Inflammatory macrophage (primary cell): ENCODE measurements at places on chromosomes 13 and 19.

- no peak for DNase-seq
Observed at GRCh38 chr19:5954293-5954692, 23.6 kb downstream of the RANBP3 start.

DNA sequence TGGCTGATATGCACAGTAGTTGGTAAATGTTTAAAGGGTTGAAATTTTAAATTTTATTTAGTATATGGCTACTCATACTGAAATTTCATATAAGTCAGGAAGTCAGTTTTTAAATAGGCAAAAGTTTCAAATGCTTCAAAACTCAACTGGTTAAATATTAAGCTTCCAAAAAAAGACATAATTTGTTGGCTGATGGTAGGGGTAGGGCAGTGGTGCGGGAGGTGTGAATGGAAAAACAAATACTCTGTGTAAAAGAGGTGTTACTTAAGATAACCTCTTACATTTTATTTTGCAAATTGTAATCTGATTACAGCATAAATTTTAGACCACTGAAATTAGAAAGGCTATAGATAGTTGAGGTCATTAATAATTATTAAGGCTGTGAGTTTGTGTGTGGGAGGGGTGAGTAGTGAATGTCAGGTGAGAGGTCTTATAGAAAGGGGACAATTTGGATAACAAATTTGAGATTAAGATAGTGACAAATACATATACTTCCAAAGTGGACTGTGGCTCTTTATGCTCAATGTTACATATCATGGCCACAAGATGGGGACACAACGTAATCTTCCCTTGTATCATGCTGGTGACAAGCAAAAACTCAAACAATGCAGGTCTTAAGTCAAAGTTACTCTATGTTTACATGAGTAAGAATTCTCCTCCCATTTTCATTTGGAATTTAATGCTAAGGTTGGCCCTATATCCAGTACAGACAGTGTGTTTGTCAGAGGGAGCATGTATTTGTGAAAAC lies 36.6 kb upstream of the OXGR1 start:
- peak; percentile 31 for DNase-seq

DNA sequence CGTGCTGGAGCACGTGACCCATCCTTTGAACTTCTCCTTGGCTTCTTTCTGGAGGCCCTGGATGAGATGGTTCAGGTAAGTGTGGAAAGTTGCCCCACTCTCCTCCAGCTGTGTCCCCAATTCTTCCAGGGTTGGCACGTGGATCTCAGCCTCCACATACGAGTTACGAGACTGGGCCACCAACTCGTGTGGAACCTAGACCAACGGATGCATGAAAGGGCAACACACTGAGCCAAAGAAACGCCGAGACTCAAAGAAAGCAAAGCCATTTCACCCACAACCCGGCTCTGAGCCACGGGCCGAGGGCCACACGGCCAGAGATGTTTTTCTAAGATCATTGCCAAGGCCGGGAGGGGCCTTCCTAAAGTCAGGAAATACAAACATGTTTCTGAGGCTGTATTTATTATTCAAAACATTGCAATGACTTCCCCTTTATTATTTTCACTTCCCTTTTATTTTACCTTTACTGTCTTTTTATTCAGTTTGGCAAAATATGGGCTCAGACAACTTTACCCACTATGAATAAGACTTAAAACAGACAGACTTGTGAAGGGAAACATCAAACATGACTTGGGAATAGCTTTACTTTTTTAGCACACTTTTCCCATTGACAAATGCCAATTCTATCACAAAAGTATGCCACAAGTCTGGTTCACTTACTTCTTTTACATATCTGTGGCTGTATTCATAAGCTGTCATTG lies 94.6 kb downstream of the KL start:
- DNase-seq = peak; percentile 57

DNA sequence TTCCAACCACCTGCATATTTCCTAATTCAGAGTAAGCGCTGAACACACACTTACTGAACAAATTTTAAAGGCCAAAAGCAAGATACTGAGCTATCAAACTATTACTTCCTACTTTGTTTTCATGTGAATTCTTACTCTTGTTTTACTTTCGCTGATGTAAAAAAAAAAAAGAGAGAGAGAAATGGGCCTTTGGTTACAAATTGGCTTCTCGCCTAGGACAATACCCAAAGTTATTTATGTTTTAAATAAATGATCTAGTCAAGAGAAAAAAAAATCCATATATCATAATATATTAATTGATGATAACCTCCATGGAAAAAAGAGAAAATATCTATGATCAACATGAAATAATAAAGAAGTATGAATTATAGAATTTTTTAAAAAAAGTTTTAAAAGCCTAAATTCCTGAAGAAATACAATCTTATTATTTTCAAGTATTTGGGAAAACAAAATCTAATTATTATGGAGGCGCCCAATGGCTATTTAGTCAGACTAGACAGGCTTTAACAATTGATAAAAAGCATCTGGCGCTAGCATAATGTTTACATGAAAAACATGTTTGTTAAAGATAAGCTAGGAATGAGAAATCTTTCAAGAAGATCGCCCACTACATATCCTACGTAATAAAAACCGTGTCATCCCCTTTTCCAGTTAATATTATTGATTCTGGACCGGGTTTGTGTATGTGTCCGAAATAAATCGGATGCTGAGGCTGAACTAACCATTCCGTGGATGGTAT lies 9.0 kb downstream of the COL4A1 start:
- DNase-seq = no peak

DNA sequence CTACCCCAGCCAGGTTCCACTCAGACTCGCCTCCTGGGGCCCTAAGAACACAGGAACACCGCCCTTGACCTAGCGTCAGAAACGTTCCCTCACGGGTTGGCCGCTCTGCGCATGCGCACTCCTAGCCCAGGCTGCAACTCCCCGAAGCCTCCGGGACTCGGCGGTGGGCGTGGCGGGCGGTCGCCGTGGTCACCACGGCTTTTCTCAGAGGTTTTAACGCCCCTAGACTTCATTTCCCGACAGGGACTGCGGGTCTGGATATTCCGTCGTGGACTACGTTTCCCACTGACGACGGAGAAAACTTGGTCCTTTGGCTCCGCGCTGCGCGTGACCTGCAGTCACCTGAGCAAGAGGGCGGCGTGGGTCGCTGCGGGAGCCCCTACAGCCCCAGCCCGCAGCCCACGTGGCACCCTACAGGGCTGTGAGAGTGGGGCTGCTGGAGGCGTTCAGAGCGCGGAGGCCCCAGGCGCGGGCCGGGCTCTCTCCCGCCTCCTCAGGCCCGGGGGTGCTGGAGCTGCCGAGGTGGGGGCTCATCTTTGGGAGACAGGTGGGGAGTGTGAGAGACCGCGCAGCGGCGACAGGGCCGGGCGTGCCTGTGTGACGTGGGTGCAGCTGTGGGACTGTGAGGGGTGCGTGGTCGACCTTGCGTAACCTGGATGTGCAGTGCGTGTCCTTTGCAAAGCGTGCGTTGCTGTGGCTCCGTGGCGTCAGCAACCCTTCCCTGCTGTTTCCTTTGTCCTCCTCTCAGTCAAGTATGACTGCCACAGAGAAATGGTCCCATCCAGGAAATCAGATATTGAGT lies 38.0 kb upstream of the ZNF573 start:
- DNase-seq = no peak

GRCh38 chr19:50975766-50976165 lies 6.4 kb upstream of the KLK6 start:
- no peak for DNase-seq

GRCh38 chr13:47146991-47147811 lies 250.3 kb upstream of the HTR2A start:
- no peak for DNase-seq

DNA sequence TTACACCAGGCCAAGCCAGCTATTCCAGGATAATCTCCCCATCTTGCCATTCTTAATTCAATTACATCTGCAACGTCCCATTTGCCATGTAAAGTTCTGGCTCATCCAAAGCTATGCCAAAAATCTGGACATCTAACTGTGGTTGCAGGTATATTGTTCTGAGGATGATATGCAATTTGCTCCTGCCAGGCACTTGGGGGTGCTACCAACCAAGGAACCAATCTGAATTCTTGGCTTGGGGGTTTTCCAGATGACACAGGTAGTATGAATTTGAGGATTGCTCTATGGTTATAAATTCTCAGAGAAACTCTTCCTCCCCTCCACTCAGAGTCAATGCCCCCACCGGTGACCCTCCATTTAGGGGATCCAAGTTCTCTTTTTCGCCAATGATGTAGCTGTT lies 33.0 kb downstream of the CRYL1 start:
- peak; percentile 10 for DNase-seq

DNA sequence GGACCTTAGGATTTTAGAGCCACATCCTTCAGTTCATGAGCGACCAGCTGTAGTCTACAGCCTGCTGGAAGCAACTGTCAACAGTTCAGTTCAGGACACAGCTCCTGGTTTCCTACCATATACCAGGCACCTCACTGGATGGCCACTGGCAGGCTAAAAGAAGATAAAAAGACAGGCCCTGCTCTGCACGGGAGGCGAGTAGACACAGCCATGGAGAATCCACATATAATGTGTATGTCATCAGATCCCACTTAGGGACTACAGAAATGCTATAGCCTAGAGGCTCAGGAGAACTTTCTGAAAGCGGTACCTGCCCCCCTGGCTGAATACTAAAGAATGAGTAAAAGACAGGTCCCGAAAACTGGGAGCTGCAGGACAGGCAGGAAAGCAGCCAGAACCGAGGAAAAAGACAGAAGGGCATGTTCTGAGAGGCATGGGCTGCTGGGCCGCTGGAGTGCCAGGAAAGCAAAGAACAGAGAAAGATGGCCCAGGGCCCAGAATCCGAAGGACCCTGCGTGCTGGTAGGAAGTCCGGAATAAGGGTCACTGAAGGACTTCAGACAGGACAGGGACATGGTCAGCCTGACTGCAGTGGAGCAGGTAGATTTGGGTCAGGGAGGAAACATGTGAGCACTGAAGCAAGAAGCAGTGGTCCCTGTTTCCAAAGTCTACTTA lies 23.5 kb downstream of the DZIP1 start:
- DNase-seq = no peak

DNA sequence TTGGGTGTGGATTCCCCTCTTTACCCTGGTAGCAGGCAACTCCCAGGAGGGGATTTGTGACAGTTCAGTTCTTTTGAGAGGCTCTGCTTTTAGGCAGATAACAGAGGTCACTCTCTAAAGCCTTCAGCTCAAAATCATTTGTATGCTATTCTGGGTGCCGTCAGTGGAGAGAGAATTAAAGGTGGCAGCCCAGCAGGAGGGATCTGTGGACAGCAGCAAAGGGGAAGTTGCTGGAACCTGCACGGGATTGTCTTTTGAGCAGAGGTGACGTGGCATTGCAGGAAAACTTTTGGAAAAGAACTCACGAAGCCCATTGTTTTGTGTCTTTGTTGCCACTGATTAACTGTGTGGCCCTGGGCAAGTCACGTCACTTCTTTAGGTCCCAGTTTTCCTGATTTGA lies 62.4 kb upstream of the C1QTNF9 start:
- DNase-seq = no peak

DNA sequence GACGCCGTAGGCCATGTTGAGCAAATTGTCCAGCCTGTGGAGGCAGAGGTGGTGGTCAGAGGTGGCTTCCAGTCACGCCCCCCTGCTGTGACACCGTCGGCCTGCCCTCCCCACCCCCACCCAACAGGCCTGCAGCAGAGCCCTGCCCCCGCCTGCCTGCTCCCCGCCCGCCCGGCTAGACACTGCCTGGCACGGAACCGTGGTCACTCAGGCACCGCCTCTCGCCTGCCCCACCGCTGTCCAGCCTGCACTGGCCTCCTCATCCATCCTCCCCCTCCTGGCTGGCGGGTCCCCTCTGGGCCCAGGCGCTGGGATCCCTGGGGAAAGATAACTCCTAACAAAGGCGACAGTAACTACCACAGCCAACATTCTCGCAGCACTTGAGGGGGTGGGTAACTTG lies 21.7 kb downstream of the PRKCSH start:
- DNase-seq = no peak

DNA sequence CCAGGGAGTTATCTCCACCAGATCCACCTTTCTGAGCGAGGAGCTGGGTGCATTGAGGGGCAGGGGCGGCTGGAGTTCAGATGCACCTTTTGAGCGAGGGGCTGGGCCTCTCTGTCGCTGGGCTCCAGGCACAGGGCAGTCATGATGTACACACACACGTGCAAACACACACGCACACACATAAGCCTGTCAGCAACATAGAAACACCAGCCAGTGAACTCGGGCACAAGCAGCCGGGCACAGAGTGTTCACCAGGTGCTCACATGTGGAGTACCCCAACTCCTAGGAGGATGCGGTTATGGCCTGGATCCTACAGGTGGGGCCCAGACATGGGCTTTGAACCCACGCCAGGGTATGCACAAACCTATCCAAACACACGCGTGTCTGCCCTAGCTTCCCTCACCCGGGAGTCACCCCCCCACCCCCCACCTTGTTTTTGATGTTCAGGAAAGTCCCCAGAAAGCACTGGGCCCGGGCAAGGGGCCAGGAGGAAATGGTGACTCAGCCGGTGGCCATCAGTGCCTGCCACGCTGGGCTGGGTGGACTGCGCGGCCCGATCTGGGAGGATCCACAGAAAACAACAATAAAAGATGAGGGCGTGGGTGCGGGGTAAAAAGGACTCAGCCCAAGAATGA lies 13.3 kb downstream of the ARRDC2 start:
- peak; percentile 62 for DNase-seq

- DNase-seq = peak; percentile 35
Observed at GRCh38 chr13:43783820-43784219, 3.0 kb downstream of the ENOX1 start.

DNA sequence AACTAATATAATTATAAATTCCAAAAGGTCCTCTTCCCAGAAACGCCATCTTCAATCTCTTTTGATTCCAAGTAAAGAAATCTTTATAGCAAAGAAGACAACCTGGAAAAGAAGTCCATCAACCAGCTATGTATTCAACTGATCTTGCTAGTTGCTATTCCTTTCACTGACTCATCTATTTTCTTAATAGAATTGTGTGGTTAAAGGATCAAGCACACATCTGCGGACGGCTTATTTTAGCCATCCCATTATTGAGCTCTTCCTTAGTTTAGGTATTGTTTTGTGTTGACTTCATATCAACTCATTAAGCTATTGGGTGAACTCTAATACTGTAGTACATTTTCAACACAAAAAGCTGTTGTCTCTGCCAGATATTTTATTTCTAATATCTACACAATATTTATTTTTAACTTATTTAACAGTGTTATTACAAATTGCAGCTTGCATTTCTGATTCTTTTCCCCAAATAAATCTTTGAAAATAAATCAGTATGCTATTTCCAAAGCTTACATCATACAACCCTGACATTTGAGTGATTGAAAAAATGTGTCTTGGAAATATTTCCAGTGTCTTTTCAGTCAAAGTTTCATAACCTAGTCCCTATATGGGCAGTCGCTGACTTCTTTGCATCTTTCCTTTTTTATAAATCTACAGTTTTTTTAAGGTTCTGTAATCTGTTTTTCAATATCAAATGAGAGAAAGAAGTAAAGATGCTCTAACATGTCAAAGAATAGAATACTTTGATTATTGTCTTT lies 158.8 kb upstream of the SPRY2 start:
- DNase-seq = no peak

GRCh38 chr13:80132741-80133601 lies 208.0 kb downstream of the SPRY2 start:
- DNase-seq = peak; percentile 83

DNA sequence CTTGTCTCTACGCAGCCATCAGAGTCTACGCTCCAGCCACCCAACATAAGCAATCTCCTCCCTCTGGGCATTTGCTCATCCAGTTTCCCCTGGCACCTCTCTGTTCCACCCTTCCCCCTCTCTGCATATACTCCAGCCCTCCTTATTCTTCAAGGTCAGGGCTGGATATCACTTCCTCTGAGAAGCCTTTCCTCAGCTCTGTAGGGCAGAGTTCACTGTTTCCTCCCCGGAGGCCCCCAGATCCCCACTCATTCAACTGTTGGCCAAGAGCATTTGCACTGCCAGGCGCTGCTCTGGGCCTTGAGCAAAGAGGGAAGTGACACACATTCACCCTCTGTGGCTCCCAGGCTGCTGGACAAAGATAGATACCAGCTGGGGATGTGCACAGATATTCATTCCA lies 3.3 kb downstream of the FCGRT start:
- peak; percentile 97 for DNase-seq

- DNase-seq = no peak
Observed at GRCh38 chr13:40028446-40028845, 373.0 kb downstream of the COG6 start.
